ENCODE measurements at places on chromosomes 3 and 15.

DNA sequence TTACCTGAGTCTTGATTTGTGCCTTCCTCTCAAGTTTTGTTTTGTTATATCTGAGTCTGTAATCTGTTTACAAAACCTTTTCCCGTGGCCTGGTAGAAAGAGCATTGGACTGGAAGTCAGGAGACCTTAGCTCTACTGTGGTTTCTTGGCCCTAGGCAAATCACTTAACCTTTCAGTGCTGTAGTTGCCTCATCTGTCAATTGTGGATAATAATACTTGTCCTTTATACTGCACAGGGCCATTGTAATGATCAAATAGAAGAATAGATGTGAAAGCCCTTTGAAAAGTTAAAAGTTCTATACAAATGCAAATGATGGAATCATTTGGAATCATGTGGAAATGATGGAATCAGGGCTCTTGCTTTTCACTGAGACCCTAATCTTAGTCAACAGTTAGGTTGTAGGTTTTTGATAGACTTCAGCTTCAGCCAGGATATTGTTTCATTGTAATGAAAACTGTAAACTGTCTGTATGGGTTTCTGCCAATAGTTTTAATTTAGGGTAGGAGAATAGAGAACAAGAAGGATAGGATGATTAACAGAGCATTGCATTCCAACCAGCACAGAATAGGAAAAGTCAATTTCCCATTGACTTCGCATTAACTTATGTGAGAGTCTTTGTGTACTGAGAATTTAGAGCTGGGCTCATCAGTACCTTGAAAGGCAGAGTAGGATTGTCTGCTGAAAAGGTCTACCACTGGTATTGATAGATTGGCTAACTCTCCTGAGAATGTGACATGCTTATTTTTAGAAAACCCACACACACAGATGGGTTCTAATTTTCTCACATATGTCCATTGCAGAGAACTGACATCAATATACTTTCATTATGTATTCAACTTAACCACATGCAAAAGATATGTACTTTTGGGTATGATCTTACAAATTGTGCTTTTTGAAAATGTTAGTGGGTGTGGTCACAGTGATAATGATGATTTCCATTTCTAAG lies 21.8 kb downstream of the MAP2K5 start:
- DNase-seq = no peak

DNA sequence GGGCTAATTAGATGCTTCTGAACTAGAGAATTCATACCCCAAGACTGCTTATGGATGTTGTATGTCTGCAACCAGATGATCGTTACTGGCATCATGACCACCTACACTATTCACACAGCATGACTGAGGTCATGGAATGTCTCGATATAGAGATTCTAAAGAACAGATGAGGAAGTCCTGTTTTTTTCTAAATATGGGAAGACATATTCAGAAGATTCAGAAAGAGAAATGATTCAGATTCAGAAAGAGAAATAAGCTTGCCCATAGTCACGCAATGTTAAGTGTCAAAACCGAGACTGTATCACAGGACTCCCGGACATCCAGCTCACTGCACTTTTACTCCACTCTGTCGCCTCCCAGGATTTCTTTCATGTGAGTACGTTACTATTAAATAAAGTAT lies 136.2 kb downstream of the TPRG1 start:
- DNase-seq = no peak

GRCh38 chr3:37825744-37826400 lies 35.8 kb upstream of the CTDSPL start:
- DNase-seq = peak; percentile 11

GRCh38 chr3:71724584-71725270 lies 475 bp downstream of the EIF4E3 start:
- peak; percentile 60 for DNase-seq
